ENCODE measurements at places on chromosomes 1 and 21.

GRCh38 chr21:38936240-38936639 lies 130.5 kb downstream of the ETS2 start:
- no peak for DNase-seq

GRCh38 chr1:45148209-45148825 lies 58.1 kb downstream of the ZSWIM5 start:
- no peak for DNase-seq

GRCh38 chr1:62295921-62296491 lies 23.2 kb downstream of the KANK4 start:
- DNase-seq: no peak

GRCh38 chr1:7390604-7391000 lies 380.5 kb upstream of the VAMP3 start:
- no peak for DNase-seq

Measured in stimulated activated CD4-positive, alpha-beta T cell treated with anti-CD3 and anti-CD28 coated beads, Interleukin-2, amount 100 ng/mL, for 4 hours (primary cell).